ENCODE measurements at places on chromosomes 7 and 10.

DNA sequence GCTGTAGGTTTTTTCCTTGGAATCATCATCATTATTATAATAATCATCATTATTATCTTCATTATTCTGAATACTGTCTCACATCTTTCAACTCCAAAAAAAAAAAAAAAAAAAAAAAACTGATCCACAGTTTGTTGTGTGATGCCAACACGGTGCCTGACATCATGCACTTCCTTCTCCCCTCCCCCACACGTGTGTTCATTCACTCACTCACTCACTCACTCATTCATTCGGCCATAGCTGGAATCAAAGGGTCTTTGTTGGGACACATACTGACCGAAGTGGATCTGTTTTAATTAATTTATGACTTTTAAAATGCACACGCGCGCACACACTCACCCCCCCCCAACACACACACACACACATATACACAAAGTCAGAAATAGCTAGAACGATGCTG, 177.8 kb downstream of the PIP4K2A start:
- no peak for DNase-seq

DNA sequence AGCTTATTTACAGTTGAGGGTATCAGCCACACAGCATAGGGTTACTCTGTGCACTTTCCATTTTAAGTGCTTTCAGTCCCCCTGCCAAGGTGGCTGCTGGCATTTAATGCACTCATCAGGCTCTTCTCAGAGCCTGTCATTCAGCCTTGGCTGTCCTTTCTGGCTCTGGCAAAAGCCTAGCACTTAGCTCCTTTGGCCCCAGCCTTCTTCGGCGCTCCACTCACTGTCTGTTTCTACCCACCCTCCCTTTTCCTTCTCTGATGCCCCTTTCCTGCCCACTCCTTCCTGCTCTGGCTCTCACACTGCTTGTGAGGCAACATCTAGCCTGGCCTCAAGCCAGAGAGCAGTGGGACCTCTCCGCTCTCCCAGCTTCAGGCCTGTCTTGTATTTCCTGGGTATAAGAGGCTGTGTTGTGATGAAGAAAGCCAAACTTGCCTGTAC, 60.2 kb downstream of the WIPF3 start:
- no peak for DNase-seq

- DNase-seq = no peak
These were observed 49.0 kb upstream of the PODXL start for GRCh38 chr7:131605280-131605878.

DNA sequence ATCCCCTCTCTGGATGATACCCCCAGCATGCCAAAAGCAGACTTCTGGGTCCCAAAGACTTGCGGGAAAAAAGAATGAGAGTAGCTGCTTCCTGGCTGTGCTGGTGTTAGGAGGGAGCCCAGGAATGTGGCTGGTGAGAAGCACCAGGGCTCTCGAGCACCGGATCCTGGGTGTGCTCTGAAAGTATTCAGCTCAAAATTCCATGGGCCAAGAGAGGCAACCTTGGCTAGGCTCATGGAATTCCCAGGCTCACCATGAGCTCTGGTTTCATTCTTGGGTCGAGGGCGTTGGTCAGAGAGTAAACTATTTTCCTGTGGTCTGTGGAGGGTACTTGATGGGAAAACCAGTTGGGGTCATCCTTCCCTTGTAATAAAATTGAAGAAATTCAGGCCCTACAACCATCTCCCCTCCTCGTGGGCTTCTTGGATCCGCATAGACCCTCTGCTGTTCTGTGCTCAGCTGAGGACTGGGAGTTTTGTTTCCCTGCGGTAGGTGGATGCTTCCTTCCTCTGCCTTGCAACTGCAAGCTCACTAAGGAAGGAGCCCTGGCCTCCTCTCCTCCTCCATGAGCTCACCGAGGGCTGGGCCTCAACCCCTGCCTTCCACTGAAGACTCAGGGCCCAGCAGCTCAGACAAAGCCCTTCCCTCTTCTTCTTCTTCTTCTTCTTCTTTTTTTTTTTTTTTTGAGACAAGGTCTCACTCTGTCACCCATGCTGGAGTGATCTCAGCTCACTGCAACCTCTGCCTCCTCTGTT, 34.5 kb upstream of the AQP1 start:
- DNase-seq = no peak

GRCh38 chr10:19828278-19829049, 12.2 kb downstream of the PLXDC2 start:
- no peak for DNase-seq

- DNase-seq = no peak
These were observed 23.1 kb downstream of the SP4 start for GRCh38 chr7:21450941-21451340.

DNA sequence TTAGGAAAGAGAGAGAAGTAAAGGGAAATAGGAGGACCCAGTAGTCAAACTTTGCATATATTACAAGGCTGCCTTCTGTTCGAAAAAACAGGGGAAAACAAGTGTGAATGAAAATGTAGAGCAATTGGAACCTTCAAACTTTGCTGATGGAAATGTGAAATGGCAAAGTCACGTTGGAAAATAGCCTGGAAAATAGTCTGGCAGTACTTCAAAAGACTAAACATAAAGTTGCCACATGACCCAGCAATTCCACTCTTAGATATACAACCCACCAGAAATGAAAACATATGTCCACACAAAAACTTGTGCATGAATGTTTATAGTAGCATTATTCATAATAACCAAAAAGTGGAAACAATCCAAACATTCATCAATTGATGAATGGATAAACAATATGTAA, 78.6 kb upstream of the IFRD1 start:
- no peak for DNase-seq

GRCh38 chr10:47369251-47369894, 14.7 kb downstream of the ZNF488 start:
- DNase-seq = no peak

DNA sequence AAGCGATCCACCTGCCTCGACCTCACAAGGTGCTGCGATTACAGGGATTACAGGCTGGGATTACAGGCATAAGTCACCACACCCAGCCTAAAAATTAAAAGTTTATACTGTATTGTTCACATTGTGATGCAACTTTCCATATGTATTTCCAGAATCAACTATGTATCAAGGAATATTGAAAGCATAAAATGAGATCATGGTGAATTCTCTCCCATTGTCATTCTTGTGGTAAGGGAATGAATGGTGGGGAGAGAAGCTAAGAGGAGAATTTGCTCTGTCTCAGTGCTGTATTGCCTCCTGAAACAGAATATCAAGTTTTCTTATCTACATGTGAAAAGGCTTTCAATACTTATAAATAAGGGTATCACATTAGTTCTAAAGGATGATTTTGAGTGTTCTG, 81.7 kb downstream of the CD36 start:
- no peak for DNase-seq

GRCh38 chr10:49123981-49124950, 8.9 kb upstream of the VSTM4 start:
- DNase-seq = no peak

- no peak for DNase-seq
These were observed 49.2 kb downstream of the SVIL start for GRCh38 chr10:29585488-29585976.

- no peak for DNase-seq
These were observed 24.3 kb downstream of the AP5Z1 start for GRCh38 chr7:4799508-4800268.

GRCh38 chr7:149385195-149385950, 75.5 kb downstream of the ZNF777 start:
- no peak for DNase-seq

- no peak for DNase-seq
These were observed 22.8 kb upstream of the ADAMTS14 start for GRCh38 chr10:70649526-70649925.

DNA sequence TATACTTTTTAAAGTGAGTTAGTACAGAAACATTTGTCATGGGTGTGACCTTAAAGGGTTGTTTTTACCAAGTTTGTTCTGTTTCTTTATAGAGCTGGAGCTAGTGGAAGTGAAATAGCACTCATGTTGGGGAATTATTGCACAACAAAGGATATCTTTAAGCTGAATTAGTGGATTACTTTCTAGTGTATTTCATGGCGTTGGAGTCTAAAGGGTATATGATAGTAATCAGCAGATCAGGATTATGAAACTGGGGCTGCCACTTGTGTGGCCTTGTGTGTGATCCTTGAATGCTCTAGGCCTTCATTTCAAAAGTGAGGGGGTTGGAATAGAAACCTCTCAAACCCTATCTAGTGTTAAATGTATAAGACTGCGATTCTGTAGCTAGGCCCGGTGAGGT, 123.6 kb downstream of the LYZL1 start:
- DNase-seq = no peak

DNA sequence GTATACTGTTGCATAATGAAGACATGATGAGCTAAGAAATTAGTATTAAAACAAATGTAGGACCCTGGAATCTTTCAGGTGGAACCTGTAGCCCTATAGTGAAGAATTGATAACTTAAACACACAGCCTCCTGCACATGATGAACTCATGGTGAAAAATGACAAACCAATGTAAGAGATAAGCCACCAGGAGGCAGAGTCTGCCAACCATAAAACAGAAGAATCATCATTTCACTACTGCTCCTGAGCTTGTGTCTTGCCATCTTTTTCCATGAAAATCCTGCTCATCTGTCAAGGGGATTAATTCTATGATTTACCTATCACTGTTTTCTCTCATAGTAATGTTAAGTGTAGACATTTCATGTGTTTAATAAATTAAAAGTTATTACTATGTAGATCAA, 363.9 kb downstream of the MALRD1 start:
- no peak for DNase-seq

DNA sequence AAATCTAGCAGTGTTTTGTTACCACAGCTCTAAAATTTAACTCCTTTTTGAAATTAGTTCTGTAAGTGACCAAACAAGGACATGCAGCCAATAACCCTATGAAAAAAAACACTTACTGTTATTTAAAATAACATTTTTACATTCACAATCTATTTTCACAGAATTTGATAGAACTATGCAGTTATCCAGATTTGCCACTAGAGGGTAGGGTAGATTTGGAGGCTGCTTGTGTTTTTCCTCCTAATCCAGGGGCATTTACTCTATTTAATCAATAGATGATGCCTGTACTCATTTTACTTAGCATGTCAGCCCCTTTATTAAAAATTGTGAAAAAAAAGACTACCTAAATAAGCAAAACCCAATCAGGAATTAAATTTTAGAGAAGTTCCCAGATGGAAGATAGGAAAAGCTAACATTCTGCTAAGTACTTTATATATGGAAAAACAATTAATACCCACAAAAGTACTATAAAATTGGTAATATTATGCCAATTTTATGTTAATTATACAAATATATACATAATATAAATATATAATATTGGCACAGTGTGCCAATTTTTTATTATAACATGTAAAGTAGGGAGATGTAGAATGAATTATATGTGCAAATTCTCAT, 18.1 kb upstream of the LIPK start:
- peak; percentile 9 for DNase-seq

GRCh38 chr10:132589015-132589414, 51.4 kb downstream of the INPP5A start:
- DNase-seq = no peak

DNA sequence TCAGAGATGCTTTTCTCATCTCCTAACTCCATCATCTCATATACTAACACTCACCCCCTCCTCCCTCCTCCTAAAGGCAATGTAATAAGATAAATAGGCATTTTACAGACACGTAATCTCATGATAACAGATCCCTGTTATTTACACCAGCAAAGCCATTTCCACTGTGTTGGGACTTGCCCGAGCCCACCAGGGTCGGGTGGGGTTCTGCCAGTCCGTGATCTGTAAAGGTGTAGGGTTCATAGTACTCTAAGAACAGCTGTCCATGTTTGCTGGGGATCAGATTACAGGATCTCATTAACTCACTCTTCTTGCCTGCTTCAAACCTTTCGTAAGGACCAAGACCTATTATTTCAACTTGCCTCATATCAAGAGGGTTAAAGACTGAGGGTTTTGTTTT, 172.4 kb downstream of the FZD1 start:
- DNase-seq = no peak

GRCh38 chr10:102266670-102267069, 21.3 kb downstream of the GBF1 start:
- no peak for DNase-seq

GRCh38 chr10:74047871-74048270, 50.0 kb downstream of the VCL start:
- DNase-seq = no peak

DNA sequence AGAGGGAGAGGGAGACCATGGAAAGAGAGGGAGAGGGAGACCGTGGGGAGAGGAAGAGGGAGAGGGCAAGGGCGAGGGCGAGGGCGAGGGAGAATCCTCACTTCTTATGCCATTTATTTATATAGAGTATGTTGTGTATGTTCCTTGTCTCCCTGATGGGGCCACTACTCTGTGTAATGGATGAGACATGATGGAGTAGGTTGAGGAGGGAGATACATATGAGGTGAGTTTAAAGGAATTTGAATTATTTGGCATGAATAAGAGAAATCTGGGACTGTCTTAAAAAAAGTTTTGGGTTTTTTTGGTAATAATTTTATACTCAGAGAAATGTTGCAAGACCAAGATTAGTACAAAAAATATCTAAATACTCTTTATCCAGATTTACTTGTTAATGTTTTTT, 20.1 kb downstream of the CCSER2 start:
- DNase-seq = no peak

- DNase-seq = no peak
These were observed 187.9 kb downstream of the GATA3 start for GRCh38 chr10:8242295-8242872.

GRCh38 chr10:112785089-112785488, 165.0 kb upstream of the TCF7L2 start:
- no peak for DNase-seq

- DNase-seq = no peak
These were observed 220.6 kb downstream of the ANK3 start for GRCh38 chr10:60169111-60169510.

- DNase-seq = no peak
These were observed 22.7 kb downstream of the CYP2C19 start for GRCh38 chr10:94785211-94785610.

- DNase-seq = no peak
These were observed 88.8 kb downstream of the DNMBP start for GRCh38 chr10:99920901-99921300.

DNA sequence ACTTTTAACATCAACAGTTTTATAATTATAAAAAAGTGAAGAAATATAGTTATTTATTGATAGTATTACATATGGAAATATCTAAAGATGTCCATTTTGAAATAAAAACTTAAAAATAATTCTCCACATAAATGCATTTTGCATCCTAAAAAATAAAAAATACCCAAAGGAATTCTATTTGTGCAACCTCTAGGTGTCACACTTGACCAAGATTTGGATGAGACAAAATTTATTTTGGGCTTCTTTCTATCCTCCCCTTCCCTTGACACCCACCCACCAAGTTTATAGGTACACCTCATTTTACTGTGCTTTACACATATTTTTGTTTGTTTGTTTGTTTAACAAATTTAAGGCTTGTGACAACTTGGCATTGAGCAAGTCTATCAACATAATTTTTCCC, 3.3 kb upstream of the THSD7A start:
- DNase-seq = no peak

- no peak for DNase-seq
These were observed 141.4 kb downstream of the ICA1 start for GRCh38 chr7:8120390-8121058.

- no peak for DNase-seq
These were observed 185.1 kb upstream of the ADO start for GRCh38 chr10:62619413-62619738.
